ENCODE measurements at places on chromosomes 2 and 18.

GRCh38 chr2:224881846-224882245, 160.4 kb downstream of the DOCK10 start:
- no peak for DNase-seq

DNA sequence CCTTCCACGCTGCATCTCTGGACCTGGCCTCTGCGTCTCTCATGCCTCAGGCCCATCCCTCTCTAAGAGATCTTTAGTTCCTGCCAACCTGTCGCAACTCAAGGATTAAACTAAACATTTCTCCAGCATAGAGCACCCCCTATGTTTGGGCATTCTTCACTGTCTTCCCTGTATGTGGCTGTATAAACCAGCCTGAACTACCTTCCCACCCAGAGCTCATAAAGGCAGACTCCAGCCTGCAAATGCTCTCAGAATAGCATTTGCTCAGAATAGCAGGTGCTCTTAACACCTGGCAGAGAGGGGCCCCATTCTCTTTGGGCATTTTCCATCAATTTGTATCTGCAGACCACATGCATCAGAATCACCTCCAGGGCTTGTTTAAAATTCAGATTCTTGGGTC, 83.4 kb downstream of the EHD3 start:
- no peak for DNase-seq

- no peak for DNase-seq
Observed at GRCh38 chr2:223306371-223306770, 254.4 kb downstream of the KCNE4 start.

GRCh38 chr2:2472044-2472443, 141.0 kb upstream of the MYT1L start:
- no peak for DNase-seq
